ENCODE measurements at places on chromosomes 3 and 15.

GRCh38 chr3:119635719-119636118 lies 24.7 kb downstream of the POPDC2 start:
- DNase-seq, result no peak

- DNase-seq, result no peak
These were observed 173.3 kb downstream of the TMEM108 start for GRCh38 chr3:133211449-133211848.

- DNase-seq, result no peak
These were observed 143.5 kb downstream of the LRRK1 start for GRCh38 chr15:101062471-101063171.

GRCh38 chr3:167859610-167860009 lies 124.1 kb downstream of the SERPINI1 start:
- no peak for DNase-seq

- no peak for DNase-seq
These were observed at the start of gene CLEC3B for GRCh38 chr3:45026038-45026437. Gene CLEC3B (plus strand): TSS chr3:45026303. CDS start chr3:45026363, 60 bp downstream.

GRCh38 chr3:158337110-158337509 lies 227.2 kb downstream of the RSRC1 start:
- no peak for DNase-seq

GRCh38 chr3:29332195-29332637 lies 51.3 kb downstream of the RBMS3 start:
- no peak for DNase-seq

GRCh38 chr15:93983526-93983925 lies 247.8 kb upstream of the MCTP2 start:
- no peak for DNase-seq

DNA sequence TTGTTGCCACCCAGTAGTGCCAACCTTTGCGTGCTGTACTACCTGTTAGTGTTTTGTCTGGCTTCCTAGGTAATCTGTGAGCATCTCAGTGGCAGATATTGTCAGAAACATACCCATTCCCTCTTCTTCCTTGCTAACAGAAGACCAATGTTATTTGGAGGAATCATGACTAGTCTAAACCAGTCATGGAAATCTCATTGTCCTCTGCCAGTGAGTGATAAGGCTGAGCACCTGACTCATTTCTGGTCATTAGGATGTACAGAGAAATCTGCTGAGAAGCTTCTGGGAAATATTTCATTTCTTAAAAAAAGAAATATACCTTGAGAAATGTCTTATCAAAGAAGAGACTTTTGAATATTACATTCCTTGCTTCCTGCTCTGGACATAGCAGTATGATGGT lies 70.1 kb upstream of the CDV3 start:
- DNase-seq, result no peak

- DNase-seq, result no peak
These were observed 15.3 kb downstream of the FYCO1 start for GRCh38 chr3:45980229-45980813.
